ENCODE measurements at places on chromosomes 3 and 15.

DNA sequence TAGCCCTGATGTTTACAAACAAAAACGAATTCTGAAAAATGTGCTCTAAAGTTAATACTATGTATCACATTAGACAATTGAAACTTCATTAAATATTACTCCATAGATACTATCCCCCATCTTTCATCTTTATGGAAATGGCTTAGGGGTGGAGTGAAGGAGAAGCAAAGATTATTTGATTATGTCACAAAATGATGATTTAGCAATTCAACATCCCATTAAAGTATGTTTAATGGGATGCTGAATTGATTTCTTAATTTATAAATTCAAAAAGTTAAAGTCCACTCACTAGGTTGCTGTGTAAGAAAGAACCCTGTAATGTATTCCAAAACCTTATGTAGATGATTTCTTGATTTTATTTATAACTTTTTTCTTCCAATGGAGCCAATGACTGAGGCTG is 201.1 kb downstream of the WDR72 start:
- DNase-seq = no peak

- no peak for DNase-seq
Measured at GRCh38 chr3:86723433-86723832, 267.5 kb downstream of the VGLL3 start.

- DNase-seq = no peak
Measured at GRCh38 chr3:139287557-139287956, 56.3 kb upstream of the MRPS22 start.

- no peak for DNase-seq
Measured at GRCh38 chr3:111715911-111716523, 120.9 kb upstream of the ZBED2 start.

DNA sequence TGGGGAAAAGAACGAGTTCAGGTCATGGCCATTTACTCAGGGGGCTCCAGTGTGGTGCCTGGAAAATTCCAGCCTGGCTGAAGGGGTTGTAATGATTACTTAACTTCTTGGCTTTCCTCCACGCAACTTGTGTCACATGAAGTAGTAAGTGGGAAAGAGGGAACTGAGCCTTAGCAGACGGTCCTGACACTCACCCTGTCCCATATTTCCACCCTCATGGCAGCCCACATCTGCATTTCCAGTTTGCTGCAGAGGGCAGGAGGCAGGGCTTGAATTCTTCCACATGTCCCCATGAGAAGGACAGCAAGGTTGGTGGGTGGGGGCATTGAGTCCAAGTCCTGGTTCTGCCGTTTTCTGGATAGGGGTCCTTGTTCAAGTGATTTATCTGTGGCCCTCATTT is 7.8 kb upstream of the CAMP start:
- no peak for DNase-seq

- DNase-seq = no peak
Measured at GRCh38 chr3:192917028-192917403, 640 bp downstream of the MB21D2 start.

DNA sequence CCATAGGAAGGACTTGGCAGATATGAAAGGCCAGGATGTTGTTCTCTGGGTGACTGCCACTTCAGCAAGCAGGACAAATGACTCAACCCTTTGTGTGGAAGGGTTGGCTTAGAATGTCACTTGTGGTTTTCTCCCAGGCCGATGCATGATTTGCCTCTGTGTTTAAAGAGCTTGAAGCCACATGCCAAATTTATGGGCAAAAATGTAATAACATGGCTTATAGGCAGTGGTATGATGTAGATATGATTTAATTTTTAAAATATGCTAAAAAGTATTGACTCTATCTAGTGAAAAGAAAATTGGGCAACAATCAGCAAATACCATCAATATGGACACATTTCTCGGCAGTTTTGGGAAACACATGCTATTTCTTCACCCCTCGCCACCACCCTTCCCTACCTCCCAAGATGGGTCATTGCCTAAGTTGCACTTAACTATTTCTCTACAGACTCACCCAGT is 114.6 kb downstream of the CYP19A1 start:
- peak; percentile 77 for DNase-seq

GRCh38 chr15:70998319-70998718 is 105.7 kb downstream of the LRRC49 start:
- no peak for DNase-seq

DNA sequence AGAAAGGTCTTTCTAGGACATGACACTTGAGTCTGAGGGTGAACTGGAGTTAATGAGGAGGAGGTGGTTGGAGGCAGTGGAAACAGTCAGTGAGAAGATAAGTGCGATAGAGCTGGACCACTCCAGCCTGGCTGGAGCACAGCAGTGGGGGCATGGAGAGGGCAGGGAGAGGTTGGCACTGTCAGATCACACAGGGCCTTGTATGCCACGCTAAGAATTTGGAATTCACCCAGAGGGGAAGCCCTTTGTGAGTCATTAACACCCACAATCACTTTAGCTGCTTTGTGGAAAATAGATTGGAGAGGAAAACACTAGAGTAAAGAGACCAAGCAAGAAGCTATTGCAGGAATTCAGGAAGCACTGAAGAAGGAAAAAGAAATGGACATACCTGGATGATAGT is 83.3 kb downstream of the ZNF621 start:
- no peak for DNase-seq

DNA sequence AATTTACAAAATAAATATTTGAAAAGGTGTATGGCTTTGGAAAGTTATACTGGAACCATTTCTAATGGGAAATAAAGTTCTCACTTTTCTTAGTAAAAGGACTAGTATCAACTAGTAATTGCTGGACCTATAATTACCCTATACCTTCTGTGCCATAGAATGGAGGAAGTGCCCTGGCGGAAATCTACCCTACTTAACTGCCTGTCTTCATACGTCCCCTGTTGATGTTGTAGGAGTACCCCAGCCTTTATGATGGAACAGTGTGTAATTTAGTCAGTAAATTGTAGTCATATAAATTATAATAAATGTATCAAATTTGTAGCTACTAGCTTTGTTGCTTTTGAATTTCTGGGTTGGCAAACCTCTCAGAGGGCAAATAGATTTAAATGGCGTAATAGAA is 149.9 kb downstream of the LPP start:
- no peak for DNase-seq

DNA sequence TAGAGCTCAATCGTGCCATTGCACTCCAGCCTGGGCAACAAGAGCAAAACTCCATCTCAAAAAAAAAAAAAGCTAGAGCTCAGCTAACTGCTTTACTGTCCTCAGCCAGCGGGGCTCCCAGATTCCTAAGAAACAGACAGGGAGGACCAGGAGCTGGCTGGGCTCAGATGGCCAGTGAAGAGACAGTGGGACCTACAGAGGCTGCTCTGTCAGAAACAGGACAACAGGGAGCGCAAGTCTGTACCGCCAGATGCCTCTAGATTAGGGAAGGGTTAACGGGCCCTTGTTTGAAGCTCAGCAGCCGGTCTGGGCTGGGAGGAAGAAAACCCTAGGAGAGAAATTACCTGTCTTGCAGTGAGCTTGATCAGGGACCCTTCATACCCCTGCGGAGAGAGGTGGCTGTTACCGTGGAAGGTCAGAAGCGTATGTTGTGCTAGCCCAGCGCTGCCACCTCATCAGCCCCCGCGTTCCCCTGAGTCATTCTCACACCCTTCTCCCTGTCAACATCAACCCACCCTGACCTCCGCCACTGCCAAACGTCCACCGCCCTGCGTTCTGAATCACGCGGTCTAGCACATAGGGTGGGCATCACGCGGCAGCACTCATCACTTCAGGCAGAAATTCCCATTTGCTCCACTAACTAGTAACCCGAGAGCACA is 25.3 kb downstream of the RBPMS2 start:
- DNase-seq = no peak

DNA sequence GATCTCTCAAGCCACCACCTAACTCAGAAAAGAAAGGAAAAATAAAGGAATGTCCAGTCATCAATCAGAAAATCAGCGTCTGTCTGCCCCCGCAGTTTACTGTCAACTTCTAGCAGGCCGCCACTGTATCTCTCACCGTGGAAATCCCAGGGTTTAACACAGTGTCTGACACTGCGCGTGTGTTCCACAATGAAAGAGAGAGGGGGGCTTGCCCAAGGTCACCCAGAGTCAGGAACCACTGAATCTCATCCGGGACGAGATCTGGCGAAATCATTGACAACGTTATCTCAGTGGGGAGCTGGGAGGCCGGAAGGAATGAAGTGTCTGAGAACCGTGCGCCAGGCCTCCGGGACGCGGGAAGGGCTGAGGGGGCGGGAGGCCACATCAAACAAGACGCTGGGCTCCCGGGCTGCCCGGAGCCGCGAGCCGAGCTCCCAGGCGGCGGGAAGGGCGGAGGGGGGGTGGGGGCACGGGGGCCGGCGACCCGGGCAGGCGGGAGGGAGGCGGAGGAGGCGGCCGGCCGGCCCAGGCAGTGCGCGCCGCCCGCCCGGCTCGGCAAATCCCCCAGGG is 2.2 kb upstream of the HES1 start:
- no peak for DNase-seq

DNA sequence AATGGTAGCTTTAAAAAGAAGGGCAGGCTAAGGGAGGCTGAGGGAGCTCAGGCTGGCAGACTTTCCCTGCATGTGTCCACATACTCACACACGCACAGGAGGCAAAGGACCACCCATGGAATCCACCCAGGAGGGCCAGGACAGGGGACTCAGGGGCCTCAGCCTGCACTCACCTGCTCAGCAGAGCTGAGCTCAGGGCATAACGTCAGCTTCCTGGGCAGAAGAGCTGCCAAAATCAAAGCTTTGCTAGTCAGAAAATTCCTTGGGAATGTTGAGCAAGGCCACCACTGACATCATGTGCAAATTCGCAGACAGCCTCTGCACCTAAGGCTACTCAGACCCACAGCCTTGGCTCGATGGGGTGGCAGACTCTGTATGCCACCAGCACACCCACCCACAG is 16.4 kb upstream of the ALAS1 start:
- DNase-seq = peak; percentile 10

DNA sequence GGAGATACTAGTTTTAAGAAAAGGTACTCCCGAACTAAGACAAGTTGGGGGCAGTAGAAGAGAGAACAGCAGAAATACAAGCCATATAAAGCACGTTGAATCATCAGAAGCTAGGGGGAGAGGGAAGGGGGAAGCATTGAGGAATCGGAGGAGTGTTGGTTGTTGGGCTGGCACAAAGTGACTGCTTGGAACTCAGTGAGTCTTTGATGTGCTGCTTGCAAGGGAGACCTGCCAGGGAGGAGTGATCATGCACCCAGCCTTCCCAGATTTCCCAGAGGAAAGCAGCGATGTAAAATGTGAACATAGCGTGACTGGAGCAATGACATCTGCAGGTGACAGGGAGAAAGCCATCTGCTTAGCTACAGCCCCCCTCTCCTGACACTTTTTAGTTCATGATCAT is 192.4 kb upstream of the IL12A start:
- DNase-seq = no peak

DNA sequence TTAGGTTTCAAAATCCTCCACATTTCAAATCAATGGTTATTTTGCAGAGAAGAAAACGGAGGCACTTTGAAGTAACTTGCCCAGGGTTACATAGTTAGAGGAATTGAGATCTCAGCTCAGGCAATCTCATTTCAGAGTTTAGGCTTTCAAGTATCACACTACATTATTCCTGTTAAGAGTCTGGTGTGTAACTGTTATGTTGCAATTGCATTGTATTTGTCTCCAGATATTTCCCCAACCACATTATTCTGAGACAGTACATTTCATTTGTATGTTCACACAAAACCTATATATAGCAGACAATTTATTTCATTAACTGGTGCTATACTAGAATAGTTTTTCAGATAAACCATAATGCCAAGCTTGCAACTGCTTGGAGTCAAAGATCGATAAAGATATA is 154.2 kb upstream of the TSPAN3 start:
- DNase-seq = no peak

DNA sequence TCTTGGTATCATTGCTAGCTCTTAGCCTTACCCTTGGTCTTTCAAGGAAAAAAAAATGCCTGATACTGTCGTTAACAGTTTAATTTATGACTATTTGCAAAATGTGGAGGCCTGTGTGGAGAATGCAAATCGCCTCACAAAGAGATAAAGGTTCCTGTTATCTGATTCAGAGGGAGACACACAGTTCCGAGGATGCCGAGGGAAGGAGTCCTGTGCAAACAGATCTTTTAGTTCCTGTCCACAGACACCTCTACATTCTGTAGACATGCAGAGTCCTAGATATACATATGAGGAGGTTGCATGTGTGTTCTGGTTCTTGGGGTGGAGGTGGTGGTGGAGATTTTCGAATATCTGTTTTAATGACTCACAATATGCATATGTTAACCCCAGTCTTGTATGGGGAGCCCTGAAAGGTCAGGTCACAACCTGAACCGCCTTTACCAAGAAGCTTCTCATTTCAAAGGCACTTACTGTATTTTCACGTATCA is 5.7 kb downstream of the NR2F2 start:
- DNase-seq = no peak

- DNase-seq = no peak
Measured at GRCh38 chr15:77575203-77575934, 57.3 kb downstream of the LINGO1 start.

GRCh38 chr15:53910852-53911251 is 67.4 kb upstream of the UNC13C start:
- no peak for DNase-seq

DNA sequence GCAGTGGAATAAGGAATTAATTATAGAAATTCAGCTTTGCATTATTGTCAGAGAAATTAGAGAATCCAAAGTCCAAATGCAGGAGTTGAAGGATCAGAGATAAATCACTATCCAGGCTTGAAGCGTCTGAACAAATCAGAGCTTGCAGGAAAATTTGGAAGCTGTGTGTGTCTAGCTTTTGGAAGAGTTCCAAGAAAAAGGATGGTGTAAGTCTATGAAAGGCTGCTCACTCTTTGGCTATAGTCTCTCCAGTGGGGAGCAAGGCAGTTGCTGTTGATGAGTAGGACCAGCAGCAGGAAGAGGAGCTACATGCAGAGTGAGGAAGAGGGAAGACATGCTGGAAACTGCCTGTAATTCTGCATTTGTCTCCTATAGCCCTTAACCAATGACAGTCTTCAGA is 464.3 kb upstream of the GRM7 start:
- DNase-seq = no peak

DNA sequence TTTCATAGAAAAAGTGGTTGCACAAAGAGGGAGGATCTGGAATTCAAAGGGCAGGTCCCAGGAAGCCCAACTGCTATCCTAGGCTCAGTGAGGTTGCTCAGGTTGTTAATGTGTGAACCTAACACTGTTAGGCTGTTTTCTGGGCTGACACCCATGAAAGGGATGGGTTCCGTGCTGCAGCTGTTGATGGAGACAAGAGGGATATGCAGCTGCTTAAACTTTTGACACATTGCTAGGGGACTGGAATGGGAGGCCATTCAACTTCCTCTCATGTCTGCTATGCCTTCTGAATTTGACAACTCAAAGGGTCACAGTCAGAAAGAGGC is 198.0 kb upstream of the NR2E3 start:
- no peak for DNase-seq

- DNase-seq = no peak
Measured at GRCh38 chr15:57048930-57049549, 130.6 kb downstream of the TCF12 start.
